Cerebellum (tissue), 4 donors: ENCODE measurements at places on chromosomes 16 and 17.

GRCh38 chr16:79517156-79517555, 83.4 kb downstream of the MAF start:
- DNase-seq, result no peak

DNA sequence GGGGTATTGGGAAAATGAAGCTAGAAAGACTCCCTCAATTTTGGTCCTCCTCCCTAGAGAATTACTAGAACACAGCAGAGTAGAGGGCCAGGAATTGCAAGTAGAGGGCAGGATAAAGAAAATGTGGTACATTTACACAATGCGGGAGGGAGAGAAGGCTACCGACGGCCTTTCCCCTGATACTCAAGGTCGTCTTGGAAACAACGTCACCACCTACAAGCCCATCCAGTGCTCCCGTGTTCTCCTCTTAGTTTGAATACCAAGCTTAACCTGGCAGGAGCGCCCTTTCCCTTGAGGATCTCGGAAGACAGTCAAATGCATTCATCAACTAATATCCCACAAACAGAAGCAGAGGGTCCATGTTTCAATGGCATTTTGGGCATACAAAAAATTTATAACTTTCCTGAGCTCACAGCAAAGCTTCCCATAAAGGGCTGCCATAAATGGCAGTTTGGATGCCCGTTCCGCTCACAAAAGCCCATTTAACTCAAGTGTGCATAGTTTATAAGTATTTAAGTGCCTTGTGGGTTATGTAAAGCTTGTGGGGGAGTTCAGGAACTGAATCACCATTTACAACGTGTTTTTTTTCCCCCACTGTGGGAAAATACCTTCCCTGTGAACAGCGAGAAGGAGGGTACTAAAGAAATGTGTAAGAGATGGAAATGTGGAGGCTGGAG, 414.6 kb downstream of the SLC39A11 start:
- no peak for DNase-seq

DNA sequence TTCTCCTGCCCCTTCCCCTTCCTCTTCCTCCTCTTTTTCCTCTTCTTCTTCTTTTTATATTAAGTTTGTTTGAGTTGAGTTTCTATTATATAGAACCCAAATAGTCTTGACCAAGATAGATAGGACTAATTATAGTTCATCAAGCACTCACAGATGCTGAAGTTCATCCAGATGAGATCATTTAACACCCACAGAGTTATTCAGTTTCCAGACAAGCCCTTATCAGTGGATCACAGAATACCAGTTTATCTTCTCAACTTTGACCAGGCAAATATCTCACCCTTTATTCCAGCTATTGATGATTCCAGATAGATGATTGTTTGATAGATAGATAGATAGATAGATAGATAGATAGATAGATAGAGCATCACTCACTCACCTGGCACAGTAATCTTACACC, 87.5 kb downstream of the AXIN2 start:
- no peak for DNase-seq

GRCh38 chr17:57783338-57783742, 38.2 kb upstream of the CCDC182 start:
- peak; percentile 56 for DNase-seq

DNA sequence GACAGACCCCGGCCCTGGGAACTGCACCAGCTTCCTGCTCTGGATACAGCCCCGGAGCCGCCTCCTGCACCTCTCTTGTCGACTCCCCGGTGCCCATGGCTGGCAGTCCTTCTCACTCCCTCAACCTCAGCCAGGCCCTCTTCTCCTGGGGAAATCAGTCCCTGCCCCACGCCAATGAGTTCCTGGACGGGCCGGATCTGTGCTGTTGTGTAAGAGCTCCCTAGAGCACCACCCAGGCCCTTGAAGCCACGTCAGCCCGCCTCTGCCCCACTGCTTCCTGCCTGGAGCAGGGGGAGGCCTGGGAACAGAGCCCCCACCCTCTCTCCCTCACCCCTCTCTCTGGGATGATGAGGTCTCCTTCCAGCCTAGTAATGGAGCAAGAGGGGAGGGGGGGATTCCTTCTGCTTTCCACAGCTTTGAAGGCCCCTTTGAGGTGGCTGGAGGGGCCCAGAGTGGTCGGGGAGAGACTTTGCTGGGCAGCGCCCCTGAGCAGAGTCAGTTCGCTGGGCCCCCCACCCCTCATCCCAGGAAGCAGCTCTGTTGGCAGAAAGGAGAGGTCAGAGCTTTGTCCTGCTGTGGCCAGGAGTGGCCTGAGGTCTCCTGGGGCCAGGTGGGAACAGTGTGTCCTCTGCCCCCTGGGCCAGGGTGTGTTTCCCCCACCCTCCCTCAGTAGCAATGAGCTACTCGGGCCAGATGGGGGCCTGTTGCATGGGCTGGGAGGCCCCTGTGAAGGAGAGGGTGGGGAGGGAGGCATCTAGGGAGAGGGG, 3.8 kb downstream of the PRR29 start:
- DNase-seq, result no peak

- no peak for DNase-seq
Observed at GRCh38 chr17:67401598-67402504, 24.8 kb downstream of the PITPNC1 start.

DNA sequence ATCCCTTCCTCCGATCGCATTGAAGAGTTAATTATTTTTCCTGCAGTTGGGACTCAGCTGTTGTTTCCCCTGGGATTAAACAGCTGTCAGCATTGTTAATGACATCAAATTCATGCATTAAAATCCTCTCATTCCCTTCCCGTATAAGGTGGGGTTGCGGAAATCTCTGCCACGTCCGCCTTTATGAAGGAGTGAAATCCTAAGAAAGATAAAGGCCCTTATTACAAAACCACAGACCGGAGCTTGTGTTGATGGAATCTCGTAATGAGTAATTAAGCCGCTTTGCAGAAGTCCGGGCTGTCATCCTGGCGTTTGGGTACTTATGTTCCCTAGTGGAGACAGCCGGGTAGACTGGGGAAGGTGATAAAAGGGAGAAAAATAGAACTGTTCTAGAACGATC, 627.6 kb downstream of the MAF start:
- DNase-seq, result no peak

GRCh38 chr17:78725448-78726021, 56.5 kb downstream of the CYTH1 start:
- no peak for DNase-seq

GRCh38 chr16:10103118-10103517, 79.1 kb downstream of the GRIN2A start:
- no peak for DNase-seq

DNA sequence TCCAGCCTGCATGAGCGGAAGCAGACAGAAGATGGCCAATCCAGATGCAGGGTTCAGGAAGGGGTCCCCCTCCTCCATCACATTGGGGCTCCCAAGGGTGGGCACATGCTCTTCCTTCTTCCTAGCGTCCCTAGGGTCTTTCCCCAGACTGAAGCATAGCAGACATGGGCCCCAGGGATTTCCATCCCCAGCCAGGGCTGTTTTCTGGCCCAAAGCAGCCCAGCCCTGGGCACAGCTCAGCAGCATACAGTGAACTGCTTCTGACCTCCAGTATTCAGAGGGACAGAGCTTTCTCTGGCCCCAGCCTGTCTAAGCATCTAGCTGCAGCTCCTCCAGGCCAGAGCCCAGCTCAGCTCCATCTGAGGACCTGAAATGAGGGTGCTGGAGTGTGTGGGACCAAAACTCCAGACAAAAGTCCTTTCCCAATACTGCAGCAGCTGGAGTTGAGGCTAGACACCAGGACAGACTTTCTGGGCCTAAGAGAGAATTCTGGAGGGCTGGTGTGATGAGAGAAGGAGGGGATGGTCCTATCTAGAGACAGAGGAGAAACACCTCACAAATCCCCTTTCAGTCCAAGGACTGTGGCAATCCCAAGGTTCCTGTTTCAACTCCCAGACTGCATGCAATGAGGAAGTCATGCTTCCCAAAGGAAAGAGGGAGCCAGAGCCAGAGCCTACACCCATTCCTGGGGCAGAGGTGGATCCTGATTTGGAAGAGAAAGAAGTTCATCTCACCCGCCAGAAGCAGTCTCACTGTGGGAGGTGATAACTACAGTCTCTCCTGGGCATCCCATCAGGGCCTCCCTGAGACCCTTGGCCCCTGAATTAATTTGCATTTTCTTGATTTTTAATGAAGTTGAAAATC, 4.5 kb upstream of the FOXN1 start:
- no peak for DNase-seq

GRCh38 chr17:19718041-19718612, 1.7 kb upstream of the SLC47A2 start:
- DNase-seq, result no peak

- no peak for DNase-seq
Observed at GRCh38 chr17:5819921-5820685, 235.8 kb upstream of the NLRP1 start.

DNA sequence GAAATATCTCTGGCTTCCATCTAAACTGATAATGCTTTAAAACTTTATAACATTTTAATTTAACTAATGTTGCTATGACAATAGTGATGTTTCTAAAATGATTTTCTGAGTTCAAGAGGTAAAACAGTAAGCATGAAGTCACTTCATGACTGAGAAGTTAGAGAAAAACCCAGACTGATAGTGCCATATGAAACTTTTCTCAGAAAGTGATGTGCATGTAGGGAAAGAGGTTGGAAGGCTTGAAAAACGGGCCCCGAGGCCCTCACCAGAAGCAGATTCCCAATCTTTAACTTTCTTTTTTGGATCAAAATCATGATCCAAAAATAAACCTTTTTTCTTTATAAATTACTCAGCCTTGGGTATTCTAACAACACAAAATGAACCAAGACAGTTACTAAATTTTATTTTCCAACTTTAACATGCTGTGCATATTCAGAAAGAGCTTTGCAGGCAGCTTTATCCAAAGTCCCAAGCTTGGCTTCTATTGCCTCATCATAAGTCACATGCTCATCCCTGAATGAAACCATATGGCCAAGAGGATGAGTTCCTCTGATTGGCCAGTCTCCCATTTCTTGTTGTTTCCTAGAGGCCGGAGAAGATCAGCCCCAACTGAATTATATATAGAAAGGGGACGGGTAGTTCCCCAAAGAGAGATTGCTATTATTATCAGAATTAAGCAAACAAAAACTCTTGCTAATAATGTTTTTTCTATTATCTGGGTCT, 357.6 kb upstream of the SALL1 start:
- no peak for DNase-seq

- no peak for DNase-seq
Observed at GRCh38 chr16:65547772-65548446, 426.0 kb upstream of the CDH11 start.

GRCh38 chr17:37088913-37089312, 140.2 kb downstream of the AATF start:
- DNase-seq, result no peak

- no peak for DNase-seq
Observed at GRCh38 chr17:73823684-73824083, 179.4 kb upstream of the SDK2 start.

DNA sequence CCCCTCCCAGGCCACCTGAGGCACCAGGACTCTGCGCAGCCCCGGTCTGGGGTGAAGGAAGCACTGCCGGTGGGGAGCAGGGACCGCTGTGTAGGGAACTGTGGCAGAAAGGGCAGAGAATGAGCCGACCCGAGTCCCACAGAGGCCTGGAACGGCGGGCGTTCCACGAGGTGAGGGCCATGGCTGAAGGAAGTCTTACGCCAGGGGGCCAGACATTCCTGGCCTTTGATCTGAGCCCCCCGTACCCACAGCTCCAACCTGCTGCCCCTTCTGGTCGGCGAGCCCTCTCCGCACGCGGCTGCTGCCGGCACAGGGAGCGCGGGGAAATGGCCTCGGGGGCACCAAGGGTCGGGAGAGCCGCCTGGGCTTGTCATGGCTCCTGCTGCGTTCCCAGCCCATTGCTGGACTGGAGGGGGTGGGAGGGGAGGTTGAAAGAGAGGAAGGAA, 1.4 kb upstream of the WNT3 start:
- no peak for DNase-seq

DNA sequence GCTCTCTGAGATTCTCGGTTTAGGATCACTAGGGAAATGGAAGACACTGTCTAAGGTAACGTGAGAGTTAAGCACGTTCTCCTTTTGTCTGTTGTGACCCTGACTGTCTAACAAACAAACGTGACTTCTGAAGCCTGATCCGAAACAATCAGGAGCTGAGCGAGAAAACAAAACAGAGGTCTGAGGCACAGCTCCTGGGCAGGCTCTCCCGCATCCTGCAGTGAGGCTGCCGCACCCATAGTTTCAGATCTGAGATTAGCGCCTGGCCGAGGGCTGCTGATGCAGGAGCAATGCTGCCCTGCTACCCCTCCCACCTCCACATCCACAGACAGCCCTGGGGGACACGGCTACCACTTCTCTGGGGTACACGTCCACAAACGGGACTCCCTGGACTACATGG, 46.7 kb downstream of the RNF157 start:
- no peak for DNase-seq

- DNase-seq, result no peak
Observed at GRCh38 chr17:37842401-37842800, 81.8 kb upstream of the TBC1D3K start.

GRCh38 chr16:86572606-86573005, 5.7 kb upstream of the FOXL1 start:
- DNase-seq, result no peak

DNA sequence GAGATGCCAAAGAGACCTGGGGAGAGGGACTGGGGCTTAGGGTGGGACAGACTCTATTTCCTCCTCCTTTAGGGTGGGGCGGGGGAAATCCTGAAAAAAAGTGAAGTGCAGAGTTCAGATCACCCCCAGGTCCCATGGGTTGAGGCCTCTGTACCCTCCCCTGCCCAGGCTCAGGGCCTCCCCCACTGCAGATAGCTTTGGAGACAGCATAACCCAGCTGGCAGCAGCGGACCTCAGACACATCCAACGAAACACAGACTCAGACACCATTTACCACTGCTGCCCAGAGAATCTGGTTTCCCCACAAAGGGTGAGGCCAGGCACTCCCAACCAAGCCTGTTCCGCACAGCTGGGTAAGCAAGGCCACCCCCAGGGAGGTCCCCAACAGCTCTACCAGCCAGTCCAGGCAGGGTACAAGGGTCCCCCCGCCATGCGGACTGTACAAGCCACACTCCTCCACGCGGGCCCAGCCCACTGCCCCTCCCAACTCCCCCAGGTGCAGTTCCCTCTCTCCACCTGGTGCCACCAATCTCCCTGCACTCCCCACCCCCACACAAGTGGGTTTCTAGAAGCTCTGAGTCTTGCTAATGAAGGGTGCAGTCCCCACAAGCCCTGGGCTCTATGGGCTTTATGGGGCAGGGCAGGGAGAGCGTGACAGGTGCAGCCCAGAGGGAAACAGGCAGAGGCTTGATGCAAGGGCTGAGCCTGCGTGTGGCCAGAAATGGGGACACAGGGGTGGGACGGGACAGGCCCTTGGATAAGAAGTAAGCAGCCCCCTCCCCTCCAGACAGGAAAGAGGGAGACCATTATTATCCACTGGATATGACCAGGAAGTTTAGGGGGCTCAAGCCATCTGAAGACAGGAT, 8.9 kb downstream of the RHBDF2 start:
- no peak for DNase-seq

- no peak for DNase-seq
Observed at GRCh38 chr16:29678691-29679267, at the start of gene QPRT. Gene QPRT (plus strand): TSS chr16:29679180. CDS start chr16:29679198, 18 bp downstream.

DNA sequence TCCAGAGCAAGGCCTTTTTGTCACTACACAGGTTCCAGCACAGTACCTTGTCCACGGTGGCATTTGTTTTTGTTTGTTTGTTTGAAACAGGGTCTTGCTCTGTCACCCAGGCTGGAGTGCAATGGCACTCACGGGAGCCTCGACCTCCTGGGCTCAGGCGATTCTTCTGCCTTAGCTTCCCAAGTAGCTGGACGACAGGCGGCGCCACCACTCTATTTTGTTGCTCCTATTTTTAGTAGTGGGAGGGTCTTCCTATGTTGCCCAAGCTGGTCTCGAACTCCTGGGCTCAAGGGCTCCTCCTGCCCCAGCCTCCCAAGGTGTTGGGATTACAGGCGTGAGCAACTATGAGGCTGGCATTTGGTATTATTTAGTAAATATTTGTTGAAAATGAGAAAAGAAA, 10.3 kb downstream of the MRC2 start:
- no peak for DNase-seq

GRCh38 chr16:83220066-83220465, 587.7 kb upstream of the HSBP1 start:
- no peak for DNase-seq
